HCT116 (cell line): ENCODE measurements at places on chromosomes 1 and 21. TPM values are rescaled to one million over a fixed set of nuclear protein-coding genes. Genes with fewer than 3 reads are reported as not detected.

DNA sequence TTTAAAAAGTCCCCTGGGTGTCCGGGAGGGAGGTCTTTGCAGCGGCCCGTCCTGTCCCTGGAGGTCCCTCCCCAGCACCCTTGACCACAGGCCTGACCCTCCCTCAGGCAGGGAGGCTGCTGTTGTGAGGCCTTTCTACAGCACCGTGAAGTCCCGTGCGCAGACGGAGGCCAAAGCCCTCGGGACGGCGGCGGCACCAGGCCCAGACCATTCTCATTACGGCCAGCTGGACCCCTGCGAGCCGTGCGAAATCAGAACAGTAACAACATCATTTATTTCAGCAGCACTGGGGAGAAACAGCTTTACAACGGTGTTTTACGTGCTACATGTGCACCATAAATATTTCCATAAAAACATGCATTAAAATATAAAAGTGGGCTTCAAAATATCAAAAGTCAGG, 101.4 kb upstream of the ACTRT2 start:
- DNase-seq, result no peak

GRCh38 chr1:66210635-66211244, 323.2 kb upstream of the SGIP1 start:
- DNase-seq, result no peak

GRCh38 chr1:225811622-225812487, 1.9 kb downstream of the EPHX1 start:
- DNase-seq, result no peak

- DNase-seq, result no peak
Observed at GRCh38 chr1:175002910-175003517, 3.3 kb downstream of the CACYBP start.

DNA sequence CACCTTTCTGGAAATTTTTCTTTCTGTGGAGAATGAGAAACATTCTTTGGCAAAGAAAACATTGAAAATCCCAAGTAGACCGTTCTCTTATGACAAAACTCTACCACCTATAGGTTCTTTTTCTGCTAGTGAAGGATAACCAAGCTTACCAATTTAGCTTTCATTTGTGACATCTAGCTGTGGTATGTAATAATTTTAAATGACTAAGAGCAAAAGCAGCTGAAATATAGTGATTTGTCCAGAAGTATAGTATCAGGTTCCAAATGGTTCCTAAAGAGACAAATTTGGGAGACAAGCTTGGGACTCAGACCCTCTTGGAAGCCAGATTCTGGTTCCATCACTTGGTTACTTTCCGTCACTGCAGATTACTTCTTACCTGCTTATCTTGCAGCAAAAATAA, 24.4 kb downstream of the FUBP1 start:
- DNase-seq, result no peak

DNA sequence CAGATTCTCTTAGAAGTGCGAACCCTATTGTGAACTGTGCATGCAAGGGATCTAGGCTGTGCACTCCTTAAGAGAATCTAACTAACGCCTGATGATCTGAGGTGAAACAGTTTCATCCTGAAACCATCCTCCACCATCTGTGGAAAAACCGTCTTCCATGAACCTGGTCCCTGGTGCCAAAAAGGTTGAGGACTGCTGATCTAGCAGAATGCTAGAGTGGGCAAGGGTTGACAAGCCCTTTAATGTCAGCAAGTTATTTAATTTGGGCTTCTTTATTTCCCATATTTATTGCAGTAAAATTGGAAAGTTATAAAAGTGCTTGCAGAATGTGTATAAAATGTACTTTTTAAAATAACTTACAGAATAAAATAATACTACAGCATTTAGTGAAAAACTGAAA, 26.4 kb downstream of the ALG14 start:
- DNase-seq, result no peak

DNA sequence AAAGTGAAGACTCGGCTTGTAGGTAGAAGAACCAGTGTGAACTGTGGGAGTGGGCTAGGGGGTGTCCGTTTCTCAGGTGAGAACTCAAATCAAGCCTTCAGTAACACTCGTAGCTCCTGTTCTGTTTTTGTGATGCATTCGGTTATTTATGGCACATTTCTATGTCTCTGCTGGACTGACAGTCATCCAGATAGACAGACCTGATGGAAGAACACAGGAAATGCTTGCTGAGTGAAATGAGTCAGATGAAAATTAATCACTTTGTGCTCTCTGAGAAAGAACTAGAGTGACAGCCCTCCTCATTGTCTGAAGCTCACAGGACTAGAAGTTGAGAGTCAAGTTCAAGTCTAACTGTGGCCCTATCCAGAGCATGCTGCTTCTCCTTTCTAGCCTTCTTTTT, 360.1 kb upstream of the PLXNA2 start:
- DNase-seq, result no peak

GRCh38 chr1:115218699-115219098, 119.3 kb downstream of the NGF start:
- no peak for DNase-seq

DNA sequence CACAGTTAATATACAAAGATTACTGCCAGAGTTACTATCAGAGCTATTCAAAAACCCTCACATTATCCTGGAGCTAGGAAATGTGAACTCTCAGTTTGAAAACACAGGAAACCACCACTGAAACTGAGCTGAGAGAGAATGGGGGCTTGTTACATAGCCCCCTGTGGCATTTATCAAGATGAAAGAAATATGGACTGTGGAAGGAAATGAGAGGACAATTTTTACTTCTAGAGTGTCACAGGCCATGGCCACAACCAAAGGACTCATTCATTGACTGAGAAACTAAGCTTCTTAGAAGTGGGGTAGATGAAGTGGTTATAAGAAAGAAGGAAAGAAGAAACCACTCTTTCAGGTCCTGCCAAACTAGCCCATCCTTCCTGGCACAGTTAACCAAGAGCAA, 25.3 kb downstream of the DSTYK start:
- no peak for DNase-seq

DNA sequence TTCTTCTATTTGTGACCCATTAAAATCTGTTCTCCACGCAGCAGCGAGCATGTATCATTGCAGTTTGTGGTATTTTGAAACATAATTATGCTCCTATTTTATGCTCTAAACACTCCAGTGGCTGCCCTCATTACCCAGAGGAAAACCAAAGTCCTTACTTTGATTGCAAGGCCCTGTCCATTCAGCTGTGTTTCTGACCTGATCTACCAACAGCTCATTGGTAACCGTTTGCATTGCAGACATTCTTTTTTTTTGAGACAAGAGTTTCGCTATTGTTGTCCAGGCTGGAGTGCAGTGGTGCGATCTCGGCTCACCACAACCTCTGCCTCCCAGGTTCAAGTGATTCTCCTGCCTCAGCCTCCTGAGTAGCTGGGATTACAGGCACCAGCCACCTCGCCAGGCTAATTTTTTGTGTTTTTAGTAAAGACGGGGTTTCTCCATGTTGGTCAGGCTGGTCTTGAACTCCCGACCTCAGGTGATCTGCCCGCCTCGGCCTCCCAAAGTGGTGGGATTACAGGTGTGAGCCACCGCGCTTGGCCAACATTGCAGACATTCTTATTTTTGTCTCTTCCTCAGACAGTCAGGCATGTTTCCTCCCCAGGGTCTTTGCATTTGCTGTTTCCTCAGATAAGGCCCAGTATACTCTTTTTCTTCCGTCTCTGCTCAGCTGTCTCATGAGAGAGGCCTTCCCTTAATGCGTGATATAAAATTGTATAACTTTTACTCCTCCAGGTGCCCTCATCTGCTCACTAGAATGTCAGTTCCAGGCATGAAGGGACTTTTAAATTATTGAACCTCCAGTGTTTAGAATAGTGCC, 32.5 kb downstream of the THRAP3 start:
- DNase-seq, result no peak

- DNase-seq, result no peak
Observed at GRCh38 chr1:182795563-182796228, 6.1 kb downstream of the NPL start.

- DNase-seq, result no peak
Observed at GRCh38 chr1:95126366-95126765, 9.2 kb downstream of the TLCD4 start.

DNA sequence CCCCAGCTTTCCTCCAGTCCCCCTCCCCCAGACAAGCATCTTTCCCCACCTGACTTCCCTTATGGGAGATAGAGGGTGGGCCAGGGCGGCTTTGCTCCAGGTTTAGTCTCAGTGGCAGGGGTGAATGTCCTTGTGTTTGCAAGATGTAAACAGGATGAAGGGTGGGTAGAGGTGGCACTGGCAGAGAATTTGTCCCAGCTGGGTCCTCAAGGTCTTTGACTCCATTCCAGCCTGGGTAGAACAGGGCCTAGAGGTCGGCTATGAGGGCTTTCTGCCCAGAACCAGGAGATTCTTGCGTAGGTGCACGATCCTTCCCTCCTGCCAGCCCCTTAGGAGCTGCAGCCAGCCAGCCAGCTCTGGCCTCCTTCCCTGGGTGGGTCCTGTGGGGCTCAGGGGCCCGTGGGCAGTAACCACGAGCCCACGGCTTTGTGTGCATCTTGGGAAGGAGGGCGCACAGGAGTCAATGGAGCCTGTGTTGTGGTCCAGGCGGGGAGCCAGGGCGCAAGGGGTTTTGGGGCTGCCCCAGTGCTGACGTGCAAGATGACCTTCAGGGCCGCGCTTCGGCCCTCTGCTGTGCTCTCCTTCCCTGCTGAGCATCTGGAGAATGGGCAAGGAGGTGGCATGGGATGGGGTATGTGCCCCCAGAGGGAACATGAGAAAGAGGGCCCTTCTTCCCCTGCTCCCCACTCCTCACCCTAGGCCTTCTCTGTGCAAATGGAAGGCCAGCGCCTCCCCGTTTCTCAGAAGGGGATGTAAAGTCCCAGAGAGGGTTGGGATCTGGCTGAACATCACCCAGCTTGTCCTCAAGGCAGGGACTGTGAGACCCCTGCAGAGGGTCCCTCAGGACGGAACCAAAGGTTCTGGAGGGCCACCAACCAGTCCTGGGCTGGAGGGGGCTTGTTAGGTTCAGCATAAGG, 15.7 kb downstream of the POU3F1 start:
- DNase-seq, result no peak

DNA sequence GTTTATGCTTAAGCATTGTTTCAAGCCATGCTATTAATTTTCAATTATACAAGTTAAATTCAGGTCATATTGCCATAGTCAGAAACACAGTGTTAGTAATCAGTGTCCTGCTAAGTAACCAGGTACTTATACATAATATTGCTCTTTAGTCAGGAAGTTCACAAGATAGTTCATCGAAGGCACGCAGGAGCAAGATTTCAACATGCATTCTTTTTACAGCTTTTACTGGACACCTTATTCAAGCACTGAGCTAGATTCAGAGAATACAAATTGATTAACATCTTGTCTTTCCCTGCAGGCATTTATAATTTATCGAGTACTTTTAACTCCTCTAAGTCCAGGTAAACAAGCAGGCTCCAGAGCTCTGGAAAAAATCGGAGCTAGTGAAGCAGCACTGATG, 202.3 kb upstream of the BRINP3 start:
- no peak for DNase-seq

GRCh38 chr1:31239653-31240241, at the start of gene NKAIN1:
TSS of gene NKAIN1 (minus strand) at chr1:31239887. CDS start at chr1:31239547, 340 bp downstream.
- no peak for DNase-seq

- no peak for DNase-seq
Observed at GRCh38 chr1:6354659-6355317, 38.8 kb downstream of the ACOT7 start.

DNA sequence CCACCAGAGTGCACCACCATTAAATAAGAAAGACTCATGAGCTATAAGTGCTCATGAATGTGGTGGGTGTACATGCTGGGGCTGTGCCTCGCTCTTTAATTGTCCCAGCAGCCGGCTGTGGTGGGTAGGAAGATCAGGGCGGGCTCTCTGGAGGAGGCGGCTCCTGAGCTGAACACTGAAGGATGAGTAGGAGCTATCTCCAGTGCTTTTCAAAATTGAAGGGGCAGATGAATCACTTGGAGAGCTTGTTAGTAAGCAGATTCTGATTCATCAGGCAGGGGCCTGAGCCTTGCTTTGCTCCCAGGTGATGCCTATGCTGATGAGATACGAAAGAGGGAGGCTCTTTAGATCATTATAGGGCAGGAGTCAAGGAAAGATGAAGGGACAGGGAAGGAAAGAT, 54.1 kb downstream of the ETS2 start:
- DNase-seq, result no peak

The DIRAS3 gene
- 1.9 TPM for total RNA-seq

The SPRR1B gene
- 0.66 TPM for total RNA-seq

The PTPRC gene
- 1.2 TPM for total RNA-seq

The TCP10L gene
- total RNA-seq, result 0.07 TPM

The TTLL7 gene
- total RNA-seq, result 21.2 TPM

The LCE6A gene
- not detected for total RNA-seq
